ENCODE measurements at places on chromosomes 12 and 14. TPM values are rescaled to one million over a fixed set of nuclear protein-coding genes. Genes with fewer than 3 reads are reported as not detected.

The ZC2HC1C gene
- 4.9 TPM for polyA plus RNA-seq

The HCAR2 gene
- polyA plus RNA-seq: 0.23 TPM

The IL31 gene
- not detected for polyA plus RNA-seq

The GSG1 gene
- 0.61 TPM for polyA plus RNA-seq

The PPM1A gene
- 53.6 TPM for polyA plus RNA-seq

The RIPK3 gene
- 3.1 TPM for polyA plus RNA-seq

The TAC3 gene
- 0.31 TPM for polyA plus RNA-seq

The OAS2 gene
- 11.6 TPM for polyA plus RNA-seq

Measured in left lung (tissue), 14 donors.